Body of pancreas (tissue), 4 donors: ENCODE measurements at places on chromosomes 2 and 18. TPM values are rescaled to one million over a fixed set of nuclear protein-coding genes. Genes with fewer than 3 reads are reported as not detected.

The FAM110C gene
- 20.4 TPM for total RNA-seq

The CYRIA gene
- total RNA-seq, result 4.4 TPM

The ZNF513 gene
- total RNA-seq, result 22.1 TPM

The INHBB gene
- 7.9 TPM for total RNA-seq

The REV1 gene
- total RNA-seq, result 51.1 TPM

- DNase-seq, result no peak
Measured at GRCh38 chr2:71468279-71469015, 15.1 kb downstream of the DYSF start.

DNA sequence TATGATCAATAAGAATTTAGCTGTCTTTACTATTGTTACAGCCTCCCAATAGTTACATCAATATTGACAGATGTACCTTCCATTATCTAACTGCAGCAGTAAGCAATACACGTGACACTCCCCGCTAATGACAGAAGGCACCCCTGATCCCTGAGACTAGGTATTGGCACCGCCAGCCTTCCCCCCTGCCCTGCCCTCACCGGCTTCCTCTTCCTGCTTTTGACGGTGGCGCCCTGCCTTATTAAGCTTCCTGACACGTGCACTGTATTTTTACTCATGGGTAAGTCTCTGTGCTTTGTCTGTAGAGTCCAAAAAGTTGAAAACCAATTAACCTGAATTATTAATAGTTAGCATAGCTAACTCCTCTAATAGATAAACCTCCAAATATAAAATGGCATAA is 223.5 kb downstream of the EIPR1 start:
- DNase-seq, result no peak

DNA sequence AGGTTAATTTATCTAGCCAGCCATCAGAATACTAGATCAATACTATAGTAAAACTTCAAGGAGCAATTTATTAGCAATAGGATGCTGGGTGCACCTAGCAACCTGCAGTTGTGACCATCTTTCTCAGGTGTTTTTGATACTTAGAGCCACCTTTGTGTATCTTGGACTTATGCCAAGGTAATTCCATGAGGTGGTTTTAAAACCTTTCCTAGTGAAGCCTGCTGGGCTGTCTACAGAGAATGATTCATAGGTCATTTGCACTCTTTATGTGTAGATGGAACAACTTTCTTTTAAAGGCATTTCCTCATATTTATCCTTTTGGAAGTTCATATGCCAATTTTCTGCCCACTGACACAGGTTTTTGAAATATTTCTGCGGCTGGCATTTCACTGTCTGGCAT is 1030.1 kb upstream of the POU3F3 start:
- DNase-seq, result no peak

GRCh38 chr2:40606862-40607261 is 155.0 kb upstream of the SLC8A1 start:
- DNase-seq, result no peak

- no peak for DNase-seq
Measured at GRCh38 chr18:44536046-44536445, 144.6 kb upstream of the SETBP1 start.

DNA sequence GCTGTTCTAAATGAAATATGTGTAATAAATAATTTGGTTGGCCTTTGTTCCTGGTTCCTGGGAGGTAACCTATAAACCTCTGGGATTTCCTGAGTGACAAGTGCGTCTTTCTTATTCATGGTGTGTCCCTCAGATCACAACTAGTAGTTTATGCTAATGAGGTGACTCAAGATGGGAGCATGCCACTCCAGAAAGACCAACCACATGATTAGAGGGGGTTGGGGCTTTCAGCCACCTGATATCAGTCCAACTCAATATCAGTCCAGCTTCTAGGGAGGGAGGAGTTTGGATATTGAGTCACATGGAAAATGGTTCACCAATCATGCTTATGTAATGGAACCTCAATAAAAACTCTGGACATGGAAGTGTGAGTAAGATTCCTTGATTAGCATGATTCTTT is 96.6 kb downstream of the QPCT start:
- no peak for DNase-seq

DNA sequence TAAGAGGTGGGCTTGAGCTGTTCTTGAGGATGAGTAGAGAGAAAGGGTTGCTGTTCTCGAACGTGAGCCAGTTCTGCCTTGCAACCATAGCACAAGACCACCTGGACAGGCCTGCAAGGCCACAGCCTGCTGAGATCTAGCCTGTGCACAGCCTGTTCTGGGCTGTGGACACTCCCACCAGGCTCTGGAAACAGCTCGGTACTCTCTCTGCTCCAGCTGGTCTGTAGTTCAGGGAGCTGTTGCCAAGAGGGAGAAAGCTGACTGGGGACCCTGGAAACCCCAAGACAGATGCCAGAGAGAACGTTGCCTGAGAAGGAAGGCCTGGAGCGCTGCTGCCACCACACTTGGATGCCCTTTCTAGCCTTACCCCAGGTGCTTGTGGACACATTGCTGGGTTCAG is 69.8 kb downstream of the CTIF start:
- DNase-seq, result no peak

- DNase-seq, result no peak
Measured at GRCh38 chr18:70359071-70359470, 70.2 kb downstream of the SOCS6 start.

DNA sequence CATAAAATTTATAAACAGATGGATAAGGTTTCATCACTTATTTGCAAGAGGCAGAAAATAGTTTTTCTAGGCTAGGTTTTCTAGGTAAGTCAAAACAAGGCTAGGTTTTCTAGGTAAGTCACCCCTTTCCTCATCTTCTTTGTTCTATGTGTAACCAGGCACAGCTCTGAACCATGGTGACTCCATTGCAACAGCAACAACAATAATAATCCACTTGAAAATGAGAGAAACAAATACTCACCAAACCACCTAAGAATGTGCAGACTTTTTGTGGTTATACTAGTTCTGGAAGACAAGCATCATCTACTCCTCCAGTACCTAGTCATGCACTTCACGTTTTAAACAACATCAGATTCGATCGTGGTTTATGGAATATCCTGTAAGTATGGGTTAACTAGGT is 237.4 kb upstream of the ACVR2A start:
- DNase-seq, result no peak

- DNase-seq, result no peak
Measured at GRCh38 chr2:118576109-118576855, 271.2 kb downstream of the EN1 start.
